WTC11 (cell line): ENCODE measurements at places on chromosomes 1 and 21. TPM values are rescaled to one million over a fixed set of nuclear protein-coding genes. Genes with fewer than 3 reads are reported as not detected.

- no peak for DNase-seq
- no peak overlapping the region for H3K27ac ChIP-seq
- H3K27me3 ChIP-seq, result no peaks in the 10 kb centered on the region
- no peak overlapping the region for H3K4me3 ChIP-seq
- no peaks in the 10 kb centered on the region for H3K36me3 ChIP-seq
Observed at GRCh38 chr1:66606362-66607065, 72.6 kb downstream of the SGIP1 start.

- no peak overlapping the region for H3K27ac ChIP-seq
- peak overlapping the region; percentile 82 for H3K4me3 ChIP-seq
- peaks cover 17% of the 10 kb centered on the region for H3K4me1 ChIP-seq
- H3K27me3 ChIP-seq, result peaks cover 44% of the 10 kb centered on the region
- DNase-seq, result no peak
Observed at GRCh38 chr21:37074546-37074945, 1.5 kb downstream of the TTC3 start.

DNA sequence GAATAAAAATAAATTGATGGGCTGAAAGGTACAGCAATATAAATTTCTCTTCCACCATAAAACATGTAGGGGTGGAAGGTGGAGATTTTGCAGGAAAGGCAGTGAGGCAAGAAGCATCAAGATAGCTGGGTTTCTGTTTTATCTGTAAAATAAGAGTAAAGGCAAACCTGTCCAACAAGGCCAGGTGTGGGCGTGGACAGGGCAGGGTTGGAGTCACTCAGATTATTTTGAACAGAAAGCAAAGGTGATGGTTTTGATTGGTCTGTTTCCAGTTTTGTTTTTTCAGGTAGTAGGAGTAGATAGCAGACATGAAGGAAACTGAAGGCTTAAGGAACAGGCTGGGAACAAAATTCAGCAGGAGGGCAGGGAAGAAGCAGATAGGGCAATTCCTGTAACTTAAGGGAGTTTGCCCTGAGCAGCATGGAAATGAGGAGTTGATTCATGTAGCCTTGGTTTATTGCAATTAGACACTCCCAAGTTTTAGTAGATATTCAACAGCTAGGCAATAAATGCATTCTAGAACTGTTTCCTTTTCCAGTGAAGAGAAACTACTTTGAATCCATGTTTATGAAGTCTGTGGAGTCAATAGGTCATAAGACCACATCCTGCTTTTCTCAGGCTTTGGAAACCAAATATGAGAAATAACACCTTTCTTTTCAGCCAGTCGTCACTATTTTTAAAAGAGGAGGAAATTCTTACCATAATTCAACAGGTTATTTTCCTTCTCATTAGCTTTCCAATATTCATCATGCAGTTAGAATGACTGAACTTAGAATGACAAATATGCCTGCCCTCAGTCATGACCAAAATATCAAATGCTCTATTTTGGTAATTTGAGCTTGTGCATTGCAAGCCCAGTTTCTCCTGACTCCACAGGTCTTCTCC is 38.7 kb upstream of the CD55 start:
- H3K27ac ChIP-seq, result no peak overlapping the region
- H3K27me3 ChIP-seq, result no peaks in the 10 kb centered on the region
- no peak for DNase-seq
- H3K36me3 ChIP-seq, result no peaks in the 10 kb centered on the region

- no peaks in the 10 kb centered on the region; the same call in 1 of the 2 replicates for H3K27me3 ChIP-seq
- H3K4me1 ChIP-seq, result peaks cover 33% of the 10 kb centered on the region
- DNase-seq, result no peak
- no peak overlapping the region for H3K4me3 ChIP-seq
- H3K36me3 ChIP-seq, result no peaks in the 10 kb centered on the region
Observed at GRCh38 chr21:33977017-33977720, 61.6 kb upstream of the ATP5PO start.

GRCh38 chr1:208269338-208269666 is 25.1 kb upstream of the PLXNA2 start:
- peaks cover 2% of the 10 kb centered on the region; the same call in 1 of the 2 replicates for H3K27me3 ChIP-seq
- peaks cover 39% of the 10 kb centered on the region for H3K4me1 ChIP-seq
- DNase-seq, result no peak
- H3K4me3 ChIP-seq, result no peak overlapping the region
- no peaks in the 10 kb centered on the region for H3K36me3 ChIP-seq
- H3K27ac ChIP-seq, result no peak overlapping the region

DNA sequence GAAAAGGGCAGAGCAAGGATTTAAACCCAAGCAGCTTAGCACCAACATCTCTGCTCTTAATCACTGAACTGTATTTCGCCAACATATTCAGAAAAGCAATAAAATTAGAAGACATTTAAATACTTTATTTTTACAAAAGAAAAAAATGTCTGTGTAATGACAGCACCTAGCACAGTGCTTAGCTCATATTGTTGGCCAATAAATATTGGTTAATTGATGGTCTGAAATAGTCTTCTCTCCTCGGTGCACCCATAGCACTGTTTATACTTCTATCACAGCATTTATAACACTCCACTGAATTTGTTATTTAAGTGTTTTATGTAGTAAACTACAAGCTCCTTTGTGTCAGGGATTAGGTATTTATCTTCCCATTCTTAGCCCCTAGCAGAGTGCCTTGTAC is 70.9 kb upstream of the PLPPR4 start:
- H3K27me3 ChIP-seq, result no peaks in the 10 kb centered on the region
- H3K27ac ChIP-seq, result no peak overlapping the region
- H3K36me3 ChIP-seq, result no peaks in the 10 kb centered on the region

- no peak for DNase-seq
- no peak overlapping the region for H3K4me3 ChIP-seq
- H3K27ac ChIP-seq, result no peak overlapping the region; the same call in 1 of the 2 replicates
- no peaks in the 10 kb centered on the region for H3K36me3 ChIP-seq
- peaks cover 9% of the 10 kb centered on the region for H3K4me1 ChIP-seq
Observed at GRCh38 chr1:197598935-197599334, 176.3 kb downstream of the DENND1B start.

DNA sequence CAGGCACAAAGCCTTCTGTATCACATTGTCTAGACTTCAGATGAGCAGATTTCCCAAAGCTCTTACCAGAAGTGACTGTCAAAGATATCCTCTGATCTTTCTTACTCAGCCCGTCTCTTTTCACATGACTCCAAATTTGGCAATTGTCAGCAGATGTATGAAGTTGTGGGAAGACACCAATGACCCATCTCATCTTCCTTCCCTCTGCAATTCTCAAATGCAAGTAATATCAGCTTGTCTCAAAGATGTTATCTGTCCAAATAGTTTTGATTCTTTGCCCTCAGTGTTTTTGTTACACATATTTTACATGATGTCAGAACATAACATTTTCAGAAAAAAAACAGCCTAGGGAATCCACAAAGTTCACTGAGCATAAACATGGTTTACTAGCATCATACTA is 45.1 kb upstream of the RGS2 start:
- H3K4me3 ChIP-seq, result no peak overlapping the region
- peaks cover 4% of the 10 kb centered on the region; the same call in 1 of the 2 replicates for H3K36me3 ChIP-seq
- H3K27ac ChIP-seq, result no peak overlapping the region
- no peaks in the 10 kb centered on the region for H3K27me3 ChIP-seq
- peaks cover 14% of the 10 kb centered on the region for H3K4me1 ChIP-seq

DNA sequence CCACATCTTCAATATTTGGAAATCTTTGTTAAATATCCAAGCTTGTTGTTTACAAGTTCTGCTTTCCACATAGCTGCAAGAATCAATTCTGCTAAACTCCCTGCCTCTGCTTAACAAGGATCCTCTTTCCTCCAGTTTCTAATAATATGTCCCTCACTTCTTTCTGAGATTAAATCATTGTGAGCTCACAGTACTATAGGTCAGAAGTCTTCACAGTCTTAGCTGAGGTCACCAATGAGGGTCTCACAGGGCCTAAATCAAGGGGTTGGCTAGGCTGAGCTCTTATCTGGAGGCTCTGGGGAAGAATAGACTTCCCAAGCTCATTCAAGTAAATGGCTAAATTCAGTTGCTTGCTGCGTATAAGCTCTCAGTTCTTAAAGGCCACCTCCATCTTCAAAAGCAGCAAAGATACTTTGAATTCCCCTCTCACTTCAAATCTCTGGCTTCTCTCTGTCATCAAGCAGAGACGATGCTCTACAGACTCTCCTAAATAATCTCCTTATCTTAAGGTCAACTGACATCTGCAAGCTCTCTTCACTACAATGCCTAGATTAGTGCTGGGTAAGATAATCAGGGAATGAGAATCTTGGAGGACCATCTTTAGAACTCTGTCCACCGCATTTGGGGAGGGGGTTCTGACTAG is 175.3 kb downstream of the PLPPR4 start:
- no peaks in the 10 kb centered on the region for H3K4me1 ChIP-seq
- H3K4me3 ChIP-seq, result no peak overlapping the region
- no peak for DNase-seq
- H3K27me3 ChIP-seq, result no peaks in the 10 kb centered on the region
- H3K27ac ChIP-seq, result no peak overlapping the region
- no peaks in the 10 kb centered on the region for H3K36me3 ChIP-seq

- DNase-seq, result no peak
- no peak overlapping the region for H3K4me3 ChIP-seq
- H3K4me1 ChIP-seq, result peaks cover 41% of the 10 kb centered on the region
- peaks cover 20% of the 10 kb centered on the region for H3K36me3 ChIP-seq
- H3K27me3 ChIP-seq, result peaks cover 20% of the 10 kb centered on the region
Observed at GRCh38 chr1:93677729-93678128, 3.9 kb downstream of the BCAR3 start.

DNA sequence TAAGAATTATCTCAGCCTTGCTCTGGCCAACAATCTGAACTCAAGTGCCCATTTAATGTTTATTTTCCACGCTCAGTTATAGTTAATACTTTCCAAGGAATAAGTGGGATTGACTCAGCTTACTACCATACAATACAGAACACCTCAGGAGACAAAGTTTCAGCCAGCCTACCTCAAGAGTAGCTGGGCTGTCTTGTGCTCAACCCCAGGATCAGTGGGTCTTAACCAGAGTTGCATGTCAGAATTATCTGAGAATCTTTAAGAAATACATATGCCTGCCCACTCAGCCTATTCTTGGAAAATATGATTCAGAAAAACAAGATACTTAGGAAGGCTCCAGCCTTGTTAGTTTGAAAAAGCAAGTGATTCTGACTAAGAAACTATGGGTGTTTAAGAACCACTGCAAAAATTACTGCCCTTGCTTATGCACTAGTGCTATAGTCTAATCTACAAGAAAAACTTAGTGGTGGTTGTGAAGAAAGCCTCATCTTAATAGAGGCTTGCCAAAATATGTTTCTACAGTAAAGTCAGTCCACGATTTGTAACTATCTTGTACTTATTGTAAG is 20.4 kb downstream of the CDC7 start:
- no peak overlapping the region for H3K4me3 ChIP-seq
- H3K36me3 ChIP-seq, result peaks cover 32% of the 10 kb centered on the region
- H3K4me1 ChIP-seq, result no peaks in the 10 kb centered on the region
- H3K27ac ChIP-seq, result no peak overlapping the region
- no peak for DNase-seq

- H3K27ac ChIP-seq, result peak overlapping the region; percentile 10; the same call in 1 of the 2 replicates
- no peak overlapping the region for H3K4me3 ChIP-seq
- no peak for DNase-seq
- H3K36me3 ChIP-seq, result peaks cover 7% of the 10 kb centered on the region
Observed at GRCh38 chr1:19432943-19433718, 52.2 kb downstream of the CAPZB start.

GRCh38 chr1:43220905-43221778 is 48.6 kb upstream of the TMEM125 start:
- no peak for DNase-seq
- H3K4me3 ChIP-seq, result no peak overlapping the region
- H3K4me1 ChIP-seq, result no peaks in the 10 kb centered on the region
- H3K27ac ChIP-seq, result no peak overlapping the region

DNA sequence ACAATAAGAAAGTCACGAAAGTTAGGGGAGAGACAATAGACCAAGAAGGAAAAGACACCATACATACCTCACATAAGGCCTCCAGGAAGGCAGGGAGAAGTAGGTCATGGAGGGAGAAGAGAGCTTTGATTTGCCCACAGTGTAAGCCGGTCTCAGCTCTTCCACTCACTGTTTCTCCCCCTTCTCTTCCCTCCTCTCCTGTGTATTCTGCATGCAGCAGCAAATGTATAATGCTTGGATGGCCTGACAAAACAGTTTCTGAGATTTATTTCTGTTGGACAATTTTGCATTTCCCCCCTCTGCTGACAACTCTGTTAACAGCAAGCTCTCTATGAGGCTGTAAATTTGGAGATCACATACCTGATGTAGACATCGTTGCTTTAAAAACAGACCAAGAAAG is 318.9 kb downstream of the OMA1 start:
- no peak overlapping the region for H3K27ac ChIP-seq
- H3K4me1 ChIP-seq, result peaks cover 4% of the 10 kb centered on the region
- no peaks in the 10 kb centered on the region for H3K36me3 ChIP-seq
- H3K27me3 ChIP-seq, result no peaks in the 10 kb centered on the region
- no peak for DNase-seq

DNA sequence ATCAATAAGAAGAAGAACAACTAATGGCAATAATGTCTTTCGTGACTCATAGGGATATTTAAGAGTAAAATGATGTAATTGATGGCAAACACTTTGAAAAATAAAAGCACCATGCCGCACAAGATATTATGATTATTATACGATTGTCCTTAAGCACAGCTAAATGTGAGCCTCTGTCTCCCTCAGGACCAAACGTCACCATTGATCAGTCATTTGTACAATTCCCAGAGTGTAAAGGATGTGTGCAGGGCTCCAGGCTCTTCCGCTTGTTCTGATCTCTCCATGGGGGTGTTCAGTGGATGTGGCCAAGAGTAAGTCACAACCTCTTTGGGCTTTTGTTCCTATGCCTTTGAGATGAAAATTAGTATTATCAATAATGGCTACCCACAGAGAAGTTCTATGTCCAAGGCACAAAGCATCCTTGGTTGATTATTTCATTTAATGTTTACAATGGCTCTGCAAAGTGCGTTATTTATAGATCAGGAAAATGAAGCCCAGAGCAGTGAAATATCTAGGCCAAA is 17.7 kb upstream of the C1orf87 start:
- no peak for DNase-seq
- H3K27ac ChIP-seq, result no peak overlapping the region
- no peaks in the 10 kb centered on the region; the same call in 1 of the 2 replicates for H3K27me3 ChIP-seq

The RGS4 gene
- 0.41 to 3.2 TPM (median 0.92 TPM) in 3 replicates for total RNA-seq

The GBP5 gene
- total RNA-seq, result 0.17 to 0.25 TPM (median 0.23 TPM) in 3 replicates

The USH2A gene
- total RNA-seq, result 0.07 to 0.37 TPM (median 0.32 TPM) in 3 replicates

The NT5C1A gene
- total RNA-seq, result not detected in 3 replicates

The TEDDM1 gene
- not detected in 3 replicates for total RNA-seq

The SPRR2G gene
- total RNA-seq, result not detected in 3 replicates

The MR1 gene
- 0.28 to 0.64 TPM (median 0.30 TPM) in 3 replicates for total RNA-seq

The LCE6A gene
- total RNA-seq, result not detected in 3 replicates

The NIT1 gene
- 44.4 to 47.2 TPM (median 46.5 TPM) in 3 replicates for total RNA-seq

The RGSL1 gene
- total RNA-seq, result not detected in 3 replicates

The SLC1A7 gene
- 0.07 to 0.14 TPM in 2 of 3 replicates, not detected in the other for total RNA-seq

The SPATA46 gene
- total RNA-seq, result not detected in 3 replicates

The WDR77 gene
- total RNA-seq, result 52.3 to 64.5 TPM (median 57.5 TPM) in 3 replicates

The AMY2A gene
- 0.48 to 0.55 TPM (median 0.55 TPM) in 3 replicates for total RNA-seq

The KCNJ15 gene
- total RNA-seq, result 0.14 to 0.57 TPM in 2 of 3 replicates, not detected in the other

The L1TD1 gene
- total RNA-seq, result 296 to 319 TPM (median 303 TPM) in 3 replicates

The VASH2 gene
- total RNA-seq, result 251 to 303 TPM (median 254 TPM) in 3 replicates

The NTNG1 gene
- 0.98 to 2.3 TPM (median 1.2 TPM) in 3 replicates for total RNA-seq

The RUNX3 gene
- total RNA-seq, result 1.5 to 1.8 TPM (median 1.8 TPM) in 3 replicates

The KCNJ9 gene
- 0.09 to 0.14 TPM in 2 of 3 replicates, not detected in the other for total RNA-seq

The CLCA1 gene
- total RNA-seq, result 0.07 to 0.14 TPM (median 0.11 TPM) in 3 replicates
